ENCODE measurements at places on chromosomes 2 and 18.

DNA sequence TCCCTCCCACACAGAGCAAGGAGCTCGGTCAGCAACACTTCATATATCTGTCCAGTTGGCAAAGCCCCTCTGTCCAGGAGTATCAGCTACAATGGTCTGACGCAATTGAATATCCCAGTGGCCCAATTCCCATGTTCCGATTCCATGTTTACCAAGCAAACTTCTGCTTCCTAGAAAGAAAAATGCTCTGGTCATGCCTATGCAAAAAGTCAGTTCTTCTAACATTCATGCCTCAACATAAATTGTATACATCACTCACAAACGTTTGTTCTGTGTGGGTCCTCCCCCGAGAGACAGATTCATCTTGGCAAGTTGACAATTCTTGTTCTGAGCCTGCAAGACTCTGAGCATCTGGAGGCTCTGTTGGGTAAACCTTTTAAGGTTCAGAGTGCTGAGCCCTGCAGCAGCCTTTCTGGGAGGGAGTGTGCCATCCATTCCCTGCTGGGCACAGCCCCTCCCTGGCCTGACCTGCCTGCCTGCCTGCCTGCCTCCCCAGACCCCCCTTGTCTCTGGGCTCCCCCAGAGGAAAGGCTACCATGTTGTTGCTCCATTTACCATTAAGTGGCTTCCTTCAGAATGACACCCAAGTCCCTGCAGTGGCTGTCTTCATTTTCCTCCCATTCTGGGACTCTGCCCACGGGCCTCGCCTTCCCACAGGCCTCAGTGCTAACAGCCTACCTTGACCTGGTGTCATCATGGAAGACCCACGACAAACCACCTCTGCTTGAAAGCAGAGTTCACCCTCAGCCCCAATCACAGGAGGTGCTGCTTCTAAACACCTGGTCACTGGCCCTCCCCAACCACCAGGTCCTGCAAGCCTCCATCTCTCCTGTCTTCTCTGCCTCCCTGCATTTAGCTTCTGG lies 37.6 kb upstream of the TAF1B start:
- DNase-seq: no peak

DNA sequence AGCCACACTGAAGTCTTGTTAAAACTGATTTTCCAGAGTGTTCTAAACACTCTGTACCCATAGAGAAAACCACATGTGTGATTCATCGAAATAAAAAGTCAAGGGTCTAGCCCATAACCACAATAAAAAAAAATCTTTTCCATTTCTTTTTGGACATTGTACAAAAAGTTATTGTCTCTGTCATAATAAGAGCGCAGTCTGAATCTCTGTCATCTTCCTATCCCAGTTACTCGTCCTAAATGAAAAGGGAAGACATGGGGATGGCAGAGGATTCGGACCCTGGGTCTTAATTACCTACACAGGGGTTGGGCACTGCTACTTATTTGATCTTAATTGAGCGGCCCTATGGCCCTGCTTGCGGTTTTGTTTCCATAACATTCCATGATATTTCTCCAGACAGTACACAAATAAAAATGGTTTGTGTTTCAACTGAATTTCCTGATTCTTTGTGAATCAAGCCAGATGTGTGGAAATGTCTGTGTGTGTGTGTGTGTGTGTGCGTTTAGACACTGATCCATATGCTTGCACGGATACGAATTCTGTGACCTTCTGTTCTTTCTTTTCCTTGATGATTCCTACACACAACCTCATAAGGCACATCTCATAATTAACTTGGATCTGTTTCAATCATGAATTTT lies 133.4 kb upstream of the SPATS2L start:
- DNase-seq: no peak

DNA sequence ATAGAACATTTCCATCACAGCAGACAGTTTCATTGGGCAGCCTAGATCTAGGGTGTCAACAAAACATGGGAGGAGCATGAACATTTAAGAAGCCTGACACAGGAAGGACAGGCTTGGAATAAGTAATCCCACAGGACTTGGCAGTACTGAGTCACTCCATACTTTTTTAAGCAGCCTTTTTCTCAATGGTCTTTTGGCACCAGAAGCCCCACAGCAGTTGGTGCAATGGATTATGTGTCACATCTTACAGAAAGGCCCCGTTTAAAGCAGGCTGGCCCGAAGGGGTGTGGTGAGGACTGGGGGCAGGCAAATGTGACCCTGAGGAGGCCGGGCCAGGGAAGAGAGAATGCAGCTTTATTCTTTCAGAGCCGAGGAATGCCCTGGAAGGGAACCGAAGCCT lies 26.6 kb downstream of the SPTBN1 start:
- DNase-seq: no peak

DNA sequence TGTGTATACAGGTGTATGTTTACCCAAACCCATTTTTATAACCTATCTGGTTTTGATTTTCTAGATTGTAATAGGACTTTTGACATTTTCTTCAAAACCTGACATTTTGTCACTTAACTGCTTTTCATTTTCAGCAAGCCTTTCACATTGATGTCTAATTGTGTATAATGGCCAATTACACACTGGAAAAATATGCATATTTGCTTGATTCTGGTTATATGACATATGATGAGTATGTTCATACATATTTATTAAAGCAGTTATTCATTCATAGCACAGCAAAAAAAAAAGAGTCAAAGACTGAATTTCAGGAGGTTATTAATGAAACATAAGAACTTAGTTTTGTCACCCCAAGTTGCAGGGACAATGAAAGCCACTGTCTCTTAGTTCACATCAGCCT lies 307.7 kb upstream of the TNP1 start:
- no peak for DNase-seq

DNA sequence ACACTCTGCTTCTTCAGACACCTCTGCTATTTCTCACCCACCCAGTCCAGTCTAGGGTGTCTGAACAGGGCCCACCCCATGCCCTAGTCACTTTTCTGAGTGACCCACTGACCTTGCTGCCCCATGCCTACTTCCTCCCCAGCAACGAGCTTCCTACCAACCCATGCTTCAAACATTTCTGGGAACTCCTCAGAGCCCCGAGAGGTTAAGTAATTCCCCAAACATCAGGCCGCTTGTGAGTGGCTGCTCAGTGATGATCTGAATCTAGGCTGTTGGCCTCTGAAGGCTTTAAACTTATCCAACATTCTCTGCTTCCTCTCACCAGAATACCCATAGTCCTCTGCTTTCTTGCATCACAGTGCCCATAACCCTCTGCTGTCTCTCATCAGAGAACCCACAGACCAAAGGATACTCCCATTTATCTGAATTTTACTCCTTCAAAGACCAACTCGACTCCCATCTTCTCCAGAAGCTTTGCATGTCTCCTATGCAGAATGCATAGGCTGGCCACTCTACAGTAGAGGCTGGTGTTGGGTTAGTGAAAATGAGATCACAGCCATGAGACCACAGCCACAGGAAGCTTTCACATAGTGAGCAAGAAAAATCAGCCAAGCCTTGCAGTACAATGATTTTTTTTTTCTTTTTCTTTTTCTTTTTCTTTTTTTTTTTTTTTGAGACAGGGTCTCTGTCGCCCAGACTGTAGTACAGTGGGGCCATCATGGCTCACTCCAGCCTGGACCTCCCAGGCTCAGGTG lies 309.5 kb upstream of the LYPD1 start:
- no peak for DNase-seq

DNA sequence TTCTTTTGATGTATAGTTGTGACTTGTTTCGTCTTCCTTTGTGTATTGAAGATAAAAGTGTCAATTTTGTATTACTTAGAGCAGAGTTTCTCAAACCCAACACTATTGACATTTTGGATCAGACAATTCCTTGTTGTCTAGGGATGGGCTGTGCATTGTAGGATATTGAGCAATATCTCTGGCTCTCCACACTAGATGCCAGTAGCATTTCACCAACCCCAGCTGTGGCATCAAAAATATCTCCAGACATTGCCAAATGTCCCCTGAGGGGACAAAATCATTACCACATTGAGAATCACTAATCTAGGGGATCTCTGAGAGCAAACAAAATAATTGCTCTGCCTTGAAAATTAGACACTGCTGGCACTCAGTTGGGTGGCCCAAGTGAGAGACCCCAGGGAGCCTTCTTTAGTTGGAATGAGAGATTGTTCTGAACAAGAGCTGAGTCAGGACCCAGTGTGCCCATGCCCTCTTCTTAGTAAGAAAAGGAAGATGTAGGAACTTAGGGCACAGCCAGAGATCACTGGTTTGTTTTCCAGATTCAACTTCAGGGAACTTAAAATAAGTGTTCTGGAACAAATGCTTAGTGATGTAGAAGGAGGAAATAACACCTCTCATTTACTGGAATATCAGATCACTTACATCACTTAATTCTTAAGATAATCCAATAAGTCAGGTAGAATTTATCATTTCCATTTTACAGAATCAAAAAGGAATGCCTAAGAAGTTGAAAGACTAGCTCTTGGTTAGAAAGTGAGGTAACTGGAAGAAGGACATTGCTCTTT lies 466.6 kb upstream of the TNP1 start:
- DNase-seq: no peak

GRCh38 chr2:240639566-240639965 lies 14.3 kb downstream of the GPR35 start:
- DNase-seq: no peak

DNA sequence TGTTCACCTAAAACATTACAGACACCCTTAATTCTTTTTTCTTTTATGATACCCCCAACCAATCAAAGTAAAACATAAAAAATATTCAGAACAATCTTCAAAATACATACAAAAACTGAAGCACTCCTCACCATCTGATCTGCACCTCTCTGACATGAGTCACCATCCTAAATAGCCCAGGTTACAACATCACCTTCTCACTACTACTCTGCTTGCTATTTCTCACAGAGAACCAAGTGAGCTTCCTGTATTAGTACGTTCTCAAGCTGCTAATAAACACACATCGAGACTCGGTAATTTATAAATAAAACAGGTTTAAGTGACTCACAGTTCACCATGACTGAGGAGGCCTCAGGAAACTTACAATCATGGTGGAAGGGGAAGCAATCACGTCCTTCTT lies 183.5 kb downstream of the CBLN2 start:
- no peak for DNase-seq

DNA sequence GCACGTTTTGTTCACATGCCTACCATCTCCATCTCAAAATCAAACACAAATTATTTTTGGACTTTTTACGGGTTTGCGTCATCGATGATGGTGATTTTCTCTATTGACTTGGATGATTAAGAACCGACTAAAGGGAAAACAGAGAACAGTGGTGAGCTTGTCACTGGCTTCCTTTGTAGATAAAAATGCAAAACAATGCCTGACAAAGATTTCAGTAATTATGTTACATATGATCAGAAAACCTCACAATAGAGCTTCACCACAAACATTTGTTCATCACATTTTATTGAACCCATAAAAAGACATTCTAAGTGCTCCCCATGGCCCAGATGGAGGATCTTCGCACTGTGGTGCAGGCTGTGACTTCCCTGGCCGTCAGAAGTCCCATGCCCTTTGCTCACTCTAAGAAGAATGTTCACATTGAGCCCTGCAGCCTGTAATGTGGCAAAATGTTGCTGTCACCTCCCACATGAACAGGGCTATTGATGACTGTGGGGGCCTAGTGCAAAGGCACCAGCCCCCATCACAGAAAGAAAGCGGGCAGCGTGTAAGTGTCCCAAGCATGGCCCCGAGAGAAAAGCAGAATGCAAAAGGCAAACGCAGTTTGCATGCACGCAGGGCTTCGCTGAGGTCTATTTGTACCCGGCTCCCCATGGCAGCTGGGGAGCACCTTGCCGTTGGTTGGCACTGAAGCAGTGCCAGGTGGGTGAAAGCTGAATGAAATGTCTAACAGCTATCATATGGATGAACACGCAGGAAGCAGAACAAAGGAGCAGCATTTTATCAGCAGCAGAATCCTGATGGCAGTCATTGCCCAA lies 60.6 kb downstream of the BCL2 start:
- no peak for DNase-seq

DNA sequence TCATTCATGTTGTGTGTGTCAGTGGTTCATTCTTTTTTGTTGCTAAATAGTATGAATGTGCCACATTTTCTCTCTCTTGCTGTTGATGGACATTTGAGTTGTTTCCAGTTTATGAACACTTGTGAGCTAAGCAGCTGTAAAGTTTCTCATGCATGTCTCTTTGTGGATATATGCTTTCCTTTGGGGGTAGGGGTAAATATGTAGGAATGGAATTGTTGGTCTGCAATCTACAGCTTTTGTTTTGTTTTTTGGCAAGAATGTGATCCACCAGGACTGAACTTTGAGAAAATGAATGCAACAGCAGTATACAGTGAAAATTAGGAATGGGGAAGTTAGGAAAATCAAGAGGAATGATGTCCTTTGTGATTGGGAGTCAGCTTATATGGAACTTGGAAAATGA lies 226.3 kb downstream of the CDCA7 start:
- DNase-seq: no peak

- no peak for DNase-seq
Observed at GRCh38 chr2:8606649-8607550, 75.0 kb upstream of the ID2 start.

DNA sequence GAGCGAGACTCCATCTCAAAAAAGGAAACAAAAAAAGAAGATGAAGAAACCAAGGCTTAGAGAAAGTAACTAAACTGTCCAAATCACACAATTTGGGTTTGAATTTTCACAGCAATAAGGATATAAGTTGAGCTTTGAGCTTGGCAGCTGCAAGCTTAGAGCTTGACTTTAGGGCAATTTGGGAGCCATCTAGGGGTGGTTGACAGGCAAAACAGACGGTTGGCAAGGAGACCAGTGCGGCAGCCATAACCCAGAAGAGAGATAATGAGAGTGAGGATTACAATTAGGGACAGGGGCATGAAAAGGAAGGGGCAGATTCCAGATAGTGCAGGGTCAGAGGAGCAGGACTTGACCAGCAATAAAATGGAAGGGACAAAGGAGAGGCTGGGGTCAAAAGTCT lies 382.2 kb upstream of the HNRNPA3 start:
- no peak for DNase-seq

- no peak for DNase-seq
Observed at GRCh38 chr2:84782717-84783442, 98.0 kb downstream of the TRABD2A start.

DNA sequence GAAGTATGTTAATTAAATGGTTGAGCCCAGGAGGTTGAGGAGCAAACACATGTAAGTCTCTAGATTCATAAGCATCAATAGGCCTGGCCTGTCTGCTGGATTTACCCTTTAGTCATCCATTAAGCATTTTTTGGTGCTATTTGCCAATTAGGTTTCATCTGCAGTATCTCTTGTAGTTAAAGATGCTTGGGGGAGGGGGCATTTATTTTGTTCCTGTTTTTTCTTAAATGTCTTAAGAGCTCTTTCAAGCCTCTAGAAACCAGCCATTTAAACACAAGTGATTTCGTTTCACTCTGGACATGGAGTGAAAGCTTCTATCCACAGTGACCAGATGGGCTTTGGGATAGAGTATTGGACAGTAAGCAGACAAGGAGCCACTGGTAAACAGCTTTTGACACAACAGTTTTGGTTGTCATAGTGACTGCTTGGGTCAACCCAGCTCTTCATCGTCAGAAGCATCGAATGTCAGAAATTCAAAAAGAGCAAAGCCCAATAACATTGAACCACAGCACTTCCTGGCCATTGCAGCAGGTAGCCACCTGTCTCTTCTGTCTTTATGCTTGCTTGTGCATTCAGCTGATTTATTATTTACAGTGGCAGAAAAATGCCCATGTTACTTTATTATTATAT lies 4.9 kb downstream of the QPCT start:
- no peak for DNase-seq
